Inflammatory macrophage treated with lipopolysaccharide for 1 hour (primary cell): ENCODE measurements at places on chromosomes 13 and 19.

DNA sequence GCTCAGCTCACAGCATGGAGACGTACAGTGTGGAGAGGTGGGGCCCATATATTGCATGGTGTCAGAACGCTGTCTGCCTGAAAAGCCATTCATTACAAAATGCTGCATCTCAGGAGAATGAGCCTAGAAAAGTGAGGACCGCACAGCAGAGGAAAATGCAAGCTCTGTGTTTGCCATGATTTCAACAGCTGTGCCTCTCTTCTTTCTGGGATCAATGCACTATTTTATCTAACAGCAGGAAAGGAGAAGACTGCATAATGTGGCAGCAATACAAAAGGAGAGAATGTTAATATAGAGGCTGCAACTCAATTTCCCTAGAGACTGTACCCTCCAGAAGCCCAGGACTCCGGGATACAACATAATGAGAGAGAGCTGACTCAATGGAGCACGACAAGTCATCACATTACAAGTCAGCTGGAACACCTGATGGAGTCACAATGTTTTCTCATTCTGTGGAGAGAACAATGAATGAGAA is 368.0 kb downstream of the FGF14 start:
- DNase-seq = no peak

DNA sequence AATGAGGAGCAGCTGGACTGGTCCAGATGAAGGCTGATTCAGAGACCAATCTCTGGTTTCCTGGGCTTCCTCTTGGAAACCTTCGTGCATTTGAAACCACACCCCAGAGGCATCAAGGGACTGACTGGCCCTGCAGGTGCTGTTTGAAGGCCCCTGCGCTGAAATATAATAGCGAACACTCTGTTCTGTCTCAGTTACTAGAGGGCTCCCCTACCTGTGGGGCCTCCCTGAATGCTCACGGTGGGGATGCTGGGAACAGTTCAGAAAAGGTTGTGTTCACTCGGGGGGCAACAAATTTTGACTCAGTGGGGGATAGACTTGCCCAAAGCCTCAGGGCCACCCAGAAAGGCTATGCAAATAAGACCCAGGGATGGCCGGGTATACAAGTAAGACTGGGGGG is 6.4 kb downstream of the CCDC8 start:
- DNase-seq = no peak

GRCh38 chr19:38386300-38386970 is 1.4 kb downstream of the GGN start:
- no peak for DNase-seq

- DNase-seq = no peak
Observed at GRCh38 chr19:48591021-48591420, 15.5 kb upstream of the SPACA4 start.

DNA sequence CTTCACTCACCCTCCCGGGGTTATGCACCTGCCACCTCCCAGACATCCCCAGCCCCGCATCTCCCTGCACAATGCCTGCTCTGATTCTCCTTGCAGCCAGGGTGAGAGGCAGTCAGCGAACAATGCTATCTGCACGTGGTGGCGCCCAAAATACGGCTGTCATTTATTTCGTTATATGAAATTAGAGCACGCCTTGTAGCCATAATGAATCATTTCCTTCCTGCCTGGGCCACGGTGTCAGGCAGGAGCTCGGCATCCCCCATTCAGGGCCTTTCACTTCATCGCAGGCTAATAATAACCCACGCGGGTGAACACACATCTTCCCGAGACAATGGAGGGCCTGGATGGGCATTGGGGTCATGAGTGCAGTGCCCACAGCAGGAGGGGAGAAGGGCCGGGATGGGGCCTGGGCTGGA is 143.8 kb upstream of the ZNF507 start:
- DNase-seq = no peak

DNA sequence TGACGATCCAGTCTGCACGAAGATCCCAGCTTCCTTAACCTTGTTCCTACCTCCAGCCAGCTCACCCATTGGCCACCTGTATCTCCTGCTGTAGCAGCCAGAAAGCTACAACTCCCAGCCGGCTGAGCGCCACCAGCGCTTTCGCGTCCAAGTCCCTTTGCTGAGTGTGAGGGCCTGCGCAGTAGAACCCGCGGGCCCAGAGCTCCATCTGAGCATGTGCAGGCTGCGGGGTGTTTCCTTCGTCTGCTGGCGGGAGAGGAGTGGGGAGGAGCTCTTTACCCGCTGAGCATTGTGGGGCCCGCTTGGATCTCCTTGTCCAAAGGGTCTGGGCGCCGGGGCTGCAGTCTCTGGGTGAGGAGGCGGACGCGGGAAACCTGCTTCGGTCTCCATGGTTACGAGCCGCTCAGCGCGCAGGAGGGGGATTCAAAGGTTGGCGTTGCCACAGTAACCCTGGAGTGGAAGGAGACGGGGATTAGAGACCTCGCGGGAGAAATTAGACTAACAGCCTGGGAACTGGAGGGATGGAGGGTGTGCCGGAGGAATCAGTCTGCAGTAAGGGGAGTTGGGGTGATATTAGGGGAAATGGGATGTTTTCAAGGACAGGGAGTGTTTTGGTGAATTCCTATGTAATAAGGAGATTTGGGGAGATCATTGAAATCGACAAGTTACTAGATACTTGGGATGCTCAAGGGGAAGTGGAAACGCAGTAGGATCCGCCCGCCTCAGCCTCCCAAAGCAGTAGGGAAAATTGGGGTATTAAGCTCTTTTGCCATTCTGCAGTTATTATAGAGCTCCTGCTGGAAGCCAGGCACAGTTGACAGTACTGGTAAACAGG is 33.5 kb downstream of the ZSWIM9 start:
- DNase-seq = peak; percentile 87

GRCh38 chr19:7869453-7869909 is 4.7 kb downstream of the PRR36 start:
- no peak for DNase-seq

DNA sequence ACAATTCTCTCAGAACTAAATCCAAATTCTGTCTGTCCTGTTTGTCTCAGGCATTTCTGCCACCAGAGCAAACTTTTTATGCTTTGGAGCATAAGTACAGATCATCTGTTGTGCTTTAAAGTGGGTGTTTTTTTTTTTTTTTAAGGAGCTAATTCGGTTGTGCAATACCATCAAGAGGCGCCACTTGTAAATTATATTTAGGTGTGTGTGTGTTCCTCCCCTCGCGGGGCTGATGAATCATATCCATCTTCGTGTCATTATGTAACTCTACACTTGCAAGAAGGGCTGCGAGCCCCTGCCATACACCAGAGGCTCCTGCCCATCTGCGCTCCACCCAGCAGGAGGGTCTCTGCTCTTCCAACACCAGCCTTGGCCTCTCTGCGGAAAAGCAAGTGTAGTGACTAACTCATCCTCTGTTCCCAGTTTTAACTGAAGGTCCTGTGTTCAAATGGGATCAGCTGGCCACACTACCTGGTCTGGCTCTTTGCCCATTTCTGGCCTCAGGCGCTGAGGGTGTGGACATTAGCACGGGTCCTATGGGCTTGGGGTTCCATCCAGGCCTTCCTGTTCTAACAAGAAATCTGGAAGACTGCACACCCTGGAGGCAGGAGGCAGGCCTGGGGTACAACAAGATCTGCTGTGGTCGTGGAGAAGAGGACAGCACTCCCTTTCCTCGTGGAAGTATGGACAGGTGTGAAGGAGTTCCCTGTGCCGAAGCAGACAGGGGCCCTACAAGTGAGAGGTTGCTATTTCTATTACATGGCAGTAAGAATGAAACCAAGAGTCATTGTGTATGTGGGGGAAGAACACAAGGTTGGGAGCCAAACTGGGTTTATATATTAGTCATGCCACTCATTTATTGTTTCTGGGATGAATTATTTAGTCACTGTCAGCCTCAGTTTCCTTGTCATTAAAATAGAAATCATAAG is 96.1 kb upstream of the MBNL2 start:
- no peak for DNase-seq

DNA sequence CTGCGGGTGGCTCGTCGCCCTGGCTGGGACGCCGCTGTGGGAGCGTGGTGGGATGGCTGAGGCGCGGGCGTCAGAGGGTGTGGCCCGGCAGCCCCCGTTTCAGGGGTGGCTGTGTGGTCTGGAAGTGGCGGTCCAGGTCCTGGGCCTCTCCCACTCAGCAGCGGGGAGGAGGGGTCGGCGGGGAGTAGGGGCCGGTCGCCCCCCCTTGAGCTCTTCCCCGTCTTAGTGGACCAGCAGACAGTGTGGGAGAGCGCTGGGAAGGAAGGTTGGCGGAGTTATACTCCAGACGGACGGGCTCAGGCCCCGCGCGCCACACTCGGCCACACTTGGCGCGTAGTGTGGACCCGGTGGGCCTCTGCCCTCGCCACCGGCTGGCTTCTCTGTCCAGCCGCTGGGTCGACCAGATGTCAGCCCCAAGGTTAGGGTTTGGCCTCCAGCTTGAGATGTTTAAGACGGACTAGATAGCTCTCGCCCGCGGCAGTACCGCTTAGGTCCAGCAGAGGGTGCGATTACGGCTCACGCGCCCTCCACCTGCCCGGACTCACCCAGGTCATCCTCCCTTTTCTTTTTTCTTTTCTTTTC is 21.7 kb upstream of the ZNF429 start:
- DNase-seq = peak; percentile 44
